ENCODE measurements at places on chromosomes 3 and 15.
A peak's percentile ranks its signal among the peaks of the same experiment; 100 is the strongest.

DNA sequence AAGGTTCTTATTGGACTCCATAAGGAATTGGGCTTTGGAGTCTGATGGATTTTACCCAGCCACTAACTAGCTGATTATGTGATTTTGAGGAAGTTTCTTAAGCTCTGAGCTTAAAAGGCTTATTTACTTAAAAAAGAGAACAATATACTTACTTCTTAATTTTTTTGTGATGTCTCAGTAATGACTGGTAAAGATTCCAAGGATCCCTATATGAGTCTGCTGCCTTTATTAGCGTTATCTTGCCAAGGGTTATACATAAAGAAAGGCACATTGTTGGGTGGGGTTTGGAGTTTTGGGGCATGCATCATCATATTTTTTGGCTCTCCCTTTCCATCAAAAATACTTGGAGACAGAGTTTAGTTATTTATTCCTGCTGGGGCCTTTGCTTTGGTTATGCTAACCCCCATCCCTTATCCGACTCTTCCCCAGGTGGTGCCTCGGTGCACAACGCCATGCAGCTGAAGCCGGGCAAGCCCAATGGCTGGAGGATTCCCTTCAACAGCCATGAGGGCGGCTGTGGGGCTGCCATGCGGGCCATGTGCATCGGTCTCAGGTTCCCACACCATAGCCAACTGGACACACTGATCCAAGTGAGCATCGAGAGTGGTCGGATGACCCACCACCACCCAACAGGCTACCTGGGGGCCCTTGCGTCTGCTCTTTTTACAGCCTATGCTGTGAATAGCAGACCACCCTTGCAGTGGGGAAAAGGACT lies 6.7 kb downstream of the ADPRH start:
- no peak for DNase-seq

- DNase-seq = peak; percentile 20
Observed at GRCh38 chr3:71582612-71583565, 639 bp downstream of the FOXP1 start.

DNA sequence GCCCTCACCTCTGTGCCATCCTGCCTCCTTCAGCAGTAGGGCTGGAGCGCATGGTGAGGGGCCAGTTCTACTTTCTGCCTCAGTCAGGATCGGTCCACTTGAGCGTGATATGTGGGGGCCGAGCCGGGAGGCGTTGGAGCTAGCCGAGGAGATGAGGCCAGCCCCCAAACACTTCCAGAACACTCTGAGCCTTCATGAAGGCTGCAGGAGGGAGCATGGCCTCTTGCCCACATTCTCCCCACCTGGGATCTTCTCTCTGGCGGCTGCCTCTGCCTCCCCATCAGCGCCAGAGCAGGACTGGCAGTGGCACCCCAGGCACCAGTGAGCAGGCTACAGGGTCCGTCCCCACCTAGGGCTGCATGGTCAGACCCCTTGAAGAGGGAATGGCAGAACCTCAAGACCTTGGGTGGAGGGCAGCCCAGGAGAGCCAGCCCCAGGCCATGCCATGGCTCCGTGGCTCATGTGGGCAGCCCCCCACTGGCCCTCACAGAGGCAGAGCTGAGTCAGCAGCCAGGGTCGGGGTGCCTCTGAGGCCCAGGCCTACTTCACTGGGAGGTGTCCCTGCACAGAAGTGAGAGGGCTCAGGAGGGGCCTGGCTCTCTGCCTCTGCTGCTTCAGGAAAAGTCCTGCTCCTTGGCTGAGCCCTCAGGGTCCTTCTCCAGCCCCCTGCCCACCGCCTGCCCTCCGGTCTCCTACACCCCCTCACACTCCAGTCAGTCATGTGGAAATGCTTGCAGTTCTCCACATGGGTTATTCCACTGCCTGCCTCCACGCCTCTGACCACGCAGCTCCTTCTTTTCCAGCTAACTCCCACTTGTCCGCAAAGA lies 28.1 kb upstream of the CYP11A1 start:
- DNase-seq = no peak

GRCh38 chr15:43390723-43391122 lies 19.8 kb downstream of the TUBGCP4 start:
- DNase-seq = no peak

GRCh38 chr3:99413504-99413903 lies 224.9 kb upstream of the COL8A1 start:
- DNase-seq = no peak

GRCh38 chr3:117856354-117856753 lies 1146.8 kb downstream of the TUSC7 start:
- no peak for DNase-seq

DNA sequence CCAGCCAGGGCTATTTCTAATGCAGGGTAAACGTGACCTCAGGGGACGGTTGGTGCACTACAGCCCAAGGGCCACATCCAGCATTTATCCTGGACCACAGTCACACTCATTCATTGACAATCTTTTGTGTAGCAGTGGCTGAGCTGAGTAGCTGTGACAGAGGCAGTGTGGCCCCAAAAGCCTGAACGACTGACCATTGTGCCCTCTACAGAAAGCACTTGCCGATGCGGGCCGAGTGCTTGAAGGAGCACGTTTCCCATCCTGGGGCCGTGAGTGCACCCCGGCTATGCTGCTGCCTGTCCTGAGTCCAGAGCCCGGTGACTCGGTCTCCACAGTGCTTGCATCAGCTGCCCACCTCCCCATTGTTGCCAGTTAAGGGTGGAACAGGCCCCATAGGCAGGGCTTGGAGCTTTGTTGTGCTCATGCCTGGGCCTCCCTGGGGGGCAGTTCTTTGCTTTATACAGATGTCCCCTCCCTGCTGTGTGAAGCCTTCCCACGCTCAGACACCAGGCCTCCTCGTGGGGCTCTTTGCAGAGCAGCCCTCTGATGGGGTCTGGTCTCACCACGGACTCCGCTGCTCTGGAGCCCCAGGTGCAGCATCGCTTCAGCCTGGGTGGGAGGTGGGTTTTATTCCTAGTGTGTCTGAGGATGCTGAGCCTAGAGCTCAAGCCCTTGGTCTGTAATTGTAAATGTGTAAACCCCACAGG lies 13.0 kb upstream of the SNRPA1 start:
- DNase-seq = no peak

GRCh38 chr15:90161950-90162361 lies 39.2 kb upstream of the SEMA4B start:
- DNase-seq = no peak

- no peak for DNase-seq
Observed at GRCh38 chr3:173635826-173636225, 238.3 kb downstream of the NLGN1 start.

DNA sequence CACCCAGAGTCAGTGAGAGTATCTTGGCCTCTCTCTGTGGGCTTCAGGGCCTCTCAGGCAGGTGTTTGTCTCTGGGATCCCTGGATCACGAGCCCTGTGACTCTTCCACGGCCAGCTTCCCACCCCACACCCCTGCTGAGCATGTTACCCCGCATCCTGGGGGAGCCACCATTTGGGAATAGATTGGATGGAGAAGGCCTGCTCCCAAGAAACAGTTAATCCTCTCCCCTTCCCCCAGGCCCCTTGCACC lies 15.5 kb upstream of the SRP14 start:
- DNase-seq = no peak

- DNase-seq = no peak
Observed at GRCh38 chr3:179956416-179956830, 80.3 kb downstream of the PEX5L start.

DNA sequence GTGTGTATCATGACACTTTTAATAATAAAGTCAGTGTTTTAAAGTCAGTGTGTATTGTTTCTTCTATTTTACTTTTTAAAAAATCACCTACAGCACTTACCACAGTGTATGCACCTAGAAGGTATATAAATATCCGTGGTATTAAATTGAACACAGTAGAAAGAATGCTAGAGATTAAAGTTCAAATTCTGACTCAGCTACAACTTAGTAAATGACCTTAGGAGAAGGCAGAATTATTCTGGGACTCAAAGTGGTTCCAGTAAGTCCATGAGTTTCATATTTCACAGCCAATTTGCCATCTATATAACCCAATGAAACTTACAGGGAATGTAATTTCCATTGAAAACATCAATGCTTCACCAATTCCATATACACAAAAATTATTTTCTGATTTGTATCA lies 52.7 kb upstream of the MAP4 start:
- no peak for DNase-seq

DNA sequence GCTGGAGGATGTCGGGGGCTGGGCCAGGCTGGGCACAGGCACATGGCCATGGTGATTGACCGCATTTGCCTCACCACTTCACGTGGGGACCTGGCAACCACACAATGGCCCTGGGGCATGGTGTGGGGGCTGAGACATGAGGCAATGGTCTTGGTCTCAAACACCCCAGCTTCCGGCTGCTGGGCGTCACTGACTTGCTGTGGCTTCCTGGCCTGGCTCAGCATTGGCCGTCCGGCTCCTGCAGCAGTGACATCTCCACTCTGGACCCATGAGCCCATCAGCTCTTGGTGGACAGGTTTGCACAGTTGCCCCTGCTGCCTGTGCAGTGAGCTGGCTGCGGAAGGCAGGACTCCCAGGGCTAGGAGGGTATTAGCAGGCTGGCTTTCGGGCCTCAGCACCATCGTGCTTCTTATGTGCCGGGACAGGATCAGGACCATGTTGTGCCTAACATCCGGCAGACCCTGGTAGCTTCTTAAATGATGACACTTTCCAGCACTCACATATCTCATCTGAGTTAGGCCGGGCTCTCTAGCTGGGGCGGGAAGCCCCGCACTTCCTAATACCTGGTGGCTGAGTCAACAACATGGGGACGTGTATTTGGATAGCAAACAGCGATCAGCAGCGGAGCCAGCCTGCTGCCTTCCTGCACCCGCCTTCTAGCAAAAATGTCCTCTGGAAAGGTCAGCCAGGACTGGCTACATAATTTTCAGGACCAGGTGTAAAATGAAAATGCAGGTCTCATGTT lies 34.1 kb downstream of the ZNF710 start:
- no peak for DNase-seq

- no peak for DNase-seq
Observed at GRCh38 chr3:172138792-172139507, 99.6 kb downstream of the FNDC3B start.

- DNase-seq = no peak
Observed at GRCh38 chr3:131033480-131034080, 6.9 kb downstream of the NEK11 start.

GRCh38 chr15:28281876-28282275 lies 40.1 kb downstream of the HERC2 start:
- no peak for DNase-seq
